ENCODE measurements at places on chromosomes 5 and 9.
A peak's percentile ranks its signal among the peaks of the same experiment; 100 is the strongest.

GRCh38 chr5:80895523-80895922 is 64.6 kb upstream of the RASGRF2 start:
- DNase-seq = no peak

DNA sequence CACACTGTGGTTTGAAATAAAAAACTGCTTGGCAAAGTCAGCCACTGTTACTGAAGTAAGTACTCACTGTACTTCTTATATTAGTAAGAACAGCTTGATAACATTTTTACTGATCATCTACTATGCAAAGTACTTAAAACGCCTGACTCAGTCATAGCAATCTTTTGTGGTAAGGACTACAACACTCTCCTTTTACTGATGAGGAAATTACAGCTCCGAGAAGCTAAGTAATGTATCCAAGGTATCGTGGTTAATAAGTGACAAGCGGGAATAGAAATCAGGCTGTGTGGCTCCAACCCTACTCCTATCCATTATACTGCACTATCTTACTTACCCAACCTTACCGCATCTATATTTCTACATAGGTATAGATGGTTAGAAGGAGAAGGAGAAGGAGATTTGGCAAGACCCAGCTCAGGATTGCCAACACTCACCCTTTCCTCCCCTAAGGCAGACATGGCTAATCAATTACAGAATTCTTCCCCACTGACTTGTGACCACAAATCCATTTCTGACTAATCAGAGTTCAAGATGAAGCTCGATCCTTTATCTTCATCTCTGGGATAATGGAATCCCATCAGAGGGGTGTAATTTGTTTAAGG is 281.4 kb downstream of the SPOCK1 start:
- no peak for DNase-seq

DNA sequence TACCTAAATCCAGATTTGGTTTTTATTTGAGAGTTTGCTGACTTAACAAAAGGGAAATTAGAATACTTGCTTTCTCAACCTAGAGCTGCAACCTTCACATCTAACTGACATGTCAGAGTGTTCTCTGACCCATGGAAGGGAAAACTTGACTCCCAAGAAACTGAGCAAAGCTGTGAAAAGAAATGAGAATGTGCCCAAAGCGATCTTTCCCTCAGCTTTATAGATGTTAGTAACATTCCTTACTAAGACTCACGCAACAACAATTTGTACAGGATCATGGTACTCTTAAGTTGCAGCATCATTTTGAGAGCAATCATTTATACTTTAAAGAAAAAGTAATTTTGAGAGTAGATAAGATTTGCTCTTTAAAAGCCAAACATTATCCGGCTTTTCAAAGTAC is 117.0 kb upstream of the FBXL7 start:
- DNase-seq = no peak

- peak; percentile 11 for DNase-seq
These were observed 650 bp downstream of the MRRF start for GRCh38 chr9:122265149-122265915.

DNA sequence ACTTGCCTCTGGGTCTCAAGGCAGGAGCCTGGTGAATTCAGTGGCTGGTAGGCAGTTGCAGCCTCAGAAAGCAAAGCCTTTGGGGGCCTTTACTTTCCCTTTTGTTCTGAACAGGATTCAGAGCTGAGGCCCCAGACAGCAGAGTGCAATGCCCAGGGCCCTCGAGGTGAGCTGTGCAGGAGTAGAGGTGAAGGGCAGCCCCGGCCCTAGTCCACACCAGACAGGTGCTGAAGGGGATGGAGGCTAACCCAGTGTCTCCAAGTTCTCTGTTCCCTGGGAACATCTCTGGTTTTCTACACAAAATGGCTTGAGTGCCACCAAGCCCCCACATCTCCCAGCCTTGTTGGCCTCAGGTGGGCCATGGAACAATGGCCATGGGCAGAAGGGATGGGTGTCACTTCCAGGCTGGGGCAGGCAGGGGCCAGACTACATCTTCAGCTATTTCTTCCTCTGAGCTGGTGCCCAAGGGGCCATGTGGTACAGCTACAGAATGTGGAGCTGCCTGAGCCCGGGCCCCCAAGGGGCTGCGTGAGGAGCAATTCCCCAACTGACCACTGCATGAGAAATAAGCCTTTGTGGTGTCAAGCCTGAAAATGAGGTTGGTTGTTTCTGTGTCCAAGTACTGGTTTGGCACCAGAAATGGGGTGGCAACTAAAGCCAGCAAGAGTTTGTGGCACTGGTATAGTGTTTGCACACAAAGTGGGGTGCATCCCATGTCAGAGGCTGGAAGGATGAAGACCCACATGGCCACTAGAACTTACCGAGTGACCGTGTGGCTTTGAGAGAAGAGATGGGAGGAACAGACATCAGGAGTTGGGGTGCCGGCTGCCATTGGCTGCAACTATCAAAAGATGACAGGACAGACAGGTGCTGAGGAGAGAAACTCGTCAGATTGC is 57.8 kb downstream of the BARX1 start:
- DNase-seq = no peak

DNA sequence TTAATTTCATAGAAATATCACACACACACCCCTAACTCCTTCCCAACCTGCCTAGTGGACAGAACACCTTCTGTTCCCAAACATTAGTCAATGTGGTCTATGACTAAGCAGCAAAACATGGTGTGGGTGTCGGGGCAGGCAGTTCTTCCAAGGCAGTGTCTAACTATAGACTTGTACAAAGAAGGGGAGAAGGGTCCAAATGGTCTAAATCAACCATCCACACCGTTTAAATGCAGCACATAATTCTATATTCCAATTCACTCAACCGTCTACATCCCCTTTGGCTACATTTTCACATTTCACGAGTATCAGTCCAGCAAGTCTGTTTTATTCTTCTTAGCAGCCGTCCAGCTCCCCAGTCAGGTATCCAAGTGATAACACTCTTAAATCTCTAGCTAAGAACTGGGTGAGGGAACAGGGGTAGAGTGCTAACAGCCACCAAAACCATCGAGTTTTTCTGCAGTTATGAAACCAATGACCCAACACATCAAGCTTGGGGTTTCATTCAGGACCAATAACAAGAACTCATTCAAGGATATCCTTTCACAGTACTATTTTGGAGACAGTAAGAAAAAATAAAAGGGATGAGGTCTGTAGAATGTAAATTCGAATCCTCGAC is 3.3 kb downstream of the ZNF608 start:
- DNase-seq = peak; percentile 90

- no peak for DNase-seq
These were observed 34.7 kb downstream of the ADRB2 start for GRCh38 chr5:148861088-148861487.

- DNase-seq = peak; percentile 9
These were observed 153.8 kb downstream of the HSPA4 start for GRCh38 chr5:133205649-133206048.

DNA sequence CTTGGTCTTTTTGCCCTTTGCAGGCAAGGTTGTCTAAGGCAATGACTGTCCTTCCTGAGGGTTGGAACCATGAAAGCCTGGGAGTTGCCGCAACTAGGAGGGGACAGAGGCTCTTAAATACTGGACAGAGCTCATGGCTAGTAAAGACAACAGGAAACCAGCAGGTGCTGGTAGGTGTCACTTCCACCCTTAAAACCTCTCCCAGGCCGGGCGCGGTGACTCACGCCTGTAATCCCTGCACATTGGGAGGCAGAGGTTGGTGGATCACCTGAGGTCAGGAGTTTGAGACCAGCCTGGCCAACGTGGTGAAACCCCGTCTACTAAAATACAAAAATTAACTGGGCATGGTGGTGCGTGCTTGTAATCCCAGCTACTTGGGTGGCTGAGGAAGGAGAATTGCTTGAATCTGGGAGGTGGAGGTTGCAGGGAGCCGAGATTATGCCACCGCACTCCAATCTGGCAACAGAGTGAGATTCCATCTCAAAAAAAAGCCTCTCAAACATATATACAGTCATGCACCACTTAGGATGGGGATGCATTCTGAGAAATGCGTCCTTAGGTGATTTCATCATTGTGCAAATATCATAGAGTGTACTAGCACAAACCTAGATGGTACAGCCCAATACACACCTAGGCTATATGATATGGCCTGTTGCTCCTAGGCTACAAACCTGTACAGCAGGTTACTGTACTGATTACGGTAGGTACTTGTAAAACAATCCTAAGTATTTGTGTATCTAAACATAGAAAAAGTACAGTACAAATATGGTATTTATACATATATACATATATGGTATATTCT is 102.7 kb downstream of the HSPA4 start:
- DNase-seq = no peak

- DNase-seq = no peak
These were observed 5.5 kb upstream of the EXOSC2 start for GRCh38 chr9:130688072-130688471.

DNA sequence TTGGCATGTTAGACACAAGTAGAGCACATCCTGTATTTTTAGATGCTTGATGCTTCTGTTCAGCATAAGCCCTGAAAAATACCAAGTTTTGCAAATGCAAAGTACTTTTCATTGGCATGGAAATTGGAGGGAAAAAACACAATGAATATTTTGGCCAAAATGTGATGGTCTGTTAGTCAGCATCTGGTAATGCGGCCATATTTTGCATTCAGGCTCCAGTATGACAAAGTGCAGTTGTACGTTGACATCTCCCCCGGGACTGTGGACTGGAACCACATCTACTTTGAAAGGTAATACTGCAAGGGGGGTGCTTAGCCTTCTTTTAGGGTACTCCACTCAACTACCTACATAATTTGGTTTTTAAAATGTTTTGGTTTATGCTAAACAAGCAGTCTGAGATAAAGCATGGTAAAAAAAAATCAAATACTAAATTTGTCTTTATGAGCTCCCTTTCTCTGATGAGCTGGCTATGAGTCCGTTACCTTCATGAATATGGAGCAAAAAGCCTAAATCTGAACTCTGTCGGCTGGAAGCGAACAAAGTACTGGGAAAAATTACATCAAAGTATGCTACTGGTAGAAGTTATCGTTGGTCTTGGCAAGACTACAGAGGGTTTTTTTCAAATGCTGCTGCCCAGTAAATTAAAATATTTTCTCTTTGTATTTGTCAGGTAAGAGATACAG is 297.0 kb downstream of the ARHGEF28 start:
- no peak for DNase-seq

GRCh38 chr9:111300140-111300735 is 29.8 kb downstream of the OR2K2 start:
- DNase-seq = no peak

DNA sequence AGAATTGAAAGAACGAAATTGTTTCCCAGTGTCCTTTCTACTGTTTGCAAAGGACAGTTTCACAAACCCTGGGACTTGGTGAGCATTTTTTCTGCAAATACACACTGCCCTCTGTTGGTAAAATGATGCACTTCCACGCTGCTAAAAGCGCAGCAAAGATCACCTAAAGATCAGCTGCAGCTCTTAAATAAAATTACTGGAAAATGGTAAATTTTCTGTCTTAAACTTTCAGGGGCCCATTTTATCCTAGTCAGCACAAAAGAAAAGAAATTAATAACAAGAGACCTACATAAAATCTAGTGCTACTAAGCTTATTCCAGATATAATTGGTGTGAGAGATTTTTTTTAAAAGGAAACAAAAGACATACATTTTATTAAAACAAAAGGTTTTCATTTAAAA is 566.0 kb downstream of the CAAP1 start:
- peak; percentile 63 for DNase-seq

GRCh38 chr5:64566310-64566916 is 60.6 kb downstream of the RGS7BP start:
- no peak for DNase-seq

- DNase-seq = peak; percentile 33
These were observed 848 bp downstream of the RAD50 start for GRCh38 chr5:132557478-132558172.

DNA sequence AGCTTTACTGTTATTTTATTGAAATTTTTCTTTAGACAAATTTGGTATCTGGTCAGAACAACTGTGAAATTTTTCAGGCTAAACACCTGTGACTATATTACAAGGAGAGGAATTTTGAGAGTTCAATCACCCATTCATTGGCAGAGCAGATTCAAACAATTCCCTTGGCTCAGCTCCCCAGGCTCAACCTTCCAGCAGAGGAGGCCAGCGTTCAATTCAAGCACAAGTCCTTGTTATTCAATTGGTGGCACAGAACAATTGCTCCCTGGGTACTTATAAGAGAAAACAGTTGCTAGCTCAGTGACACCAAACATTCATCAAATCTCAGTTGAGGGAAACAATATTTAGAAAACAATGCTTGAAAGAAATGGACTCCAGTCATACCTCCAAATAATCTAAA is 83.3 kb downstream of the SUSD1 start:
- peak; percentile 45 for DNase-seq

DNA sequence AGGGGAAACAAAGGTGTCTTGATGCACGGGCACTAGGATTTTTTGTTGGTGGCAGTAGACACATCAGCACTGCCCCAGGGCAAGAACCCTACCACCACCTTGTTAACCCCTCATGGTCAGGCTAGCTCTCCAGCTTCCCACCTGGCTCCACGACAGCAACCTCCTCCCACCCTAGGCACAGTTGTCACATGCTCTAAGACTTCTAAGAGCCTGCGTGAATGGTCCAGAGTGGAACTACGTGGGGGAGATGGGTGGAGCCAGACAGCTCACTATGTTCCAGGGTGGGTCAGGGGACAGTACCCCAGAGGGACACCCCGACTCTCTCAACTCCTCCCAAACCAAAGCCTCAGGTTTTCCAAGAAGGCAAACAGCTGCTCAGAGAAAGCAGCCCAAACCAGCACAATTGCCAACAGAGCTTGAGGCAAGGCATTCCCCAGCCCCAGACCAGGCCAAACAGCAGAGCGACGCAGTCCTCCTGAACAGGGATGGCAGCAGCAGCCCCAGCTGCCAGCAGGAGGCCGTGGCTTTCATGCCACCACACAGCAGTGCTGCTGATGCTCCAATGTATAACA is 78.0 kb downstream of the NRG2 start:
- no peak for DNase-seq

DNA sequence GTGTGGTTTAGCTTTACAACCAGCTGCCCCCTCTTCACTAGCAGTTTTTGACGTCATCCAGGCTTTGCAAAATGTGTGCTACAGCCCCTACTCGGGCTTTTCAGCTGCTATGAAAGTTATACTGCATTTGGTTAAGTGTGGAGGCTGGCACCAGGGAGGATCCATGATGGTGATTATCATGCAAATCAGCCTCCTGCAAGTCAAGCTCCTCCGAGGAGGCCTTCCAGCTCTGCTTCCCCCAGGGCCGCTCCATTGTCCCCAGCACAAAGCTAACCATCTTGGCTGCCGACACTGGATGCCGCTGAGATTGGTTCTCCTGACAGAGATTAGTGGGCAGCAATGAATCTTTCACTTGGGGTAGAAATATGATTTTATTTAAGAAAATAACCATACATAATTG is 159.6 kb downstream of the NR2F1-AS1 start:
- DNase-seq = no peak

GRCh38 chr9:129131300-129132145 is 20.3 kb downstream of the PTPA start:
- peak; percentile 49 for DNase-seq

DNA sequence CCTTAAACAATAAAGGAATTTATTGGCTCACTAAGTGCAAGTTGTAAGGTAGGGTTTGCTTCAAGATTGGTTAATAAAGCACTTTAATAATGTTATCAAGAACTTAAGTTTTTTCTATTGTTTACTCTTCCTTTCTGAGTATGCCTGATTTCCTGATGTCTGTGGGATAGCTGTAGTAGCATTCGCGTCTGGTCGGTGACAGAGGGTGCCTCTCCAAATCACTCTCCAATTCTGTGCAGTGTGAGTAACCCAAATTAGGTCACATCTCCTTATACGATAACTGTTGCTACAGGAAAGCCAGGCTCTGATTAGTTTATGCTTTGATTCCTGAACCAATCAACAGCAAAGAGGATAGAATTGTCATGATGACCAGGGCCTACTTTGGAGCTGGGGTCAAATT is 90.7 kb downstream of the CCDC192 start:
- DNase-seq = no peak

- DNase-seq = no peak
These were observed 38.4 kb upstream of the ORM1 start for GRCh38 chr9:114284316-114285060.

Measured in iris pigment epithelial cell (primary cell).